Tibial nerve (tissue), 4 donors: ENCODE measurements at places on chromosomes 7 and 10.

DNA sequence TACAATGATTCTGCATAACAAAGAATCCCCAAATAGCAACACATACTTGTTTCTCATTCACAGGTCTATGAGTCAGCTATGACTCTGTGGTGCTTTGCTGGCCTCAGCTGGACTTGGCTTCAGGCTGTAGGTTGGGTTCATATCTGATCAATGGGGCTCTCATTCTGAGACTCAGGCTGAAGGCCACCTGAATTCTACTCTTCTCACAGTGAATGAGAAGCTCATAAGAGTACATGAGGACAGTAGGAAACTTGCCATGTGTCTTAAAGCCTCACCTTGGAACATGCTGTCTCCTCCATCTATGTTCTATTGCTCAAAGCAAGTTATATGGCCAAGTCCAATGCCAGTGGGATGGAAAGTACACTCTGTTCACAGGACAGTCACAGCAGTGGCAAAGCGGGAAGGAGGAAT is 292.9 kb downstream of the BMPER start:
- no peaks in the 10 kb centered on the region for H3K4me1 ChIP-seq
- H3K27me3 ChIP-seq: no peaks in the 10 kb centered on the region
- no peaks in the 10 kb centered on the region for H3K36me3 ChIP-seq
- no peak for DNase-seq

DNA sequence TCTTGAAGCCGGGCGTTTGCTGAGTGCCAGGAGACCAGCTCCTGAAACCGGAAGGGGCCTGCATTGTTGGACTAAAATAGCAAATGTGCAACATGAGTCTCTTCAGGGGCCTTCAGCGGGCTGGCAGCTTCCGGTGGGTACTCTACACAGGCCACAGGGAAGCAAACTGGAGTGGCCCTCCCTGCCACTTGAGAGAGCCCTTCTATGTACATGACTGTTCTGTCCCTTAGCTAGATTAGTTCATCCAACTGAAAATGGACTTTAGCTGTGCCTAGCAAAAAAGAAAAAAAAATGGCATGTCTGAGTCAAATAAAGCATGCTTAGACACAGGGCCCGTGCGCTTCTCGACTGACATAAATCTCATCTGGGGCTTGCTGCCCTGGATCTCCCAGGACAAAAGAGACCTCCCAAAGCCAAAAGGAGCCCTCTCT is 115.3 kb upstream of the TCF7L2 start:
- no peak overlapping the region for H3K27ac ChIP-seq
- no peak overlapping the region for H3K4me3 ChIP-seq
- no peaks in the 10 kb centered on the region for H3K4me1 ChIP-seq
- no peak for DNase-seq

GRCh38 chr10:131046194-131046593 is 265.3 kb downstream of the TCERG1L start:
- no peaks in the 10 kb centered on the region for H3K27me3 ChIP-seq
- DNase-seq: no peak
- H3K36me3 ChIP-seq: no peaks in the 10 kb centered on the region
- H3K4me1 ChIP-seq: no peaks in the 10 kb centered on the region
- H3K4me3 ChIP-seq: no peak overlapping the region

GRCh38 chr7:80018941-80019808 is 115.5 kb upstream of the GNAI1 start:
- no peak overlapping the region for H3K4me3 ChIP-seq
- H3K27me3 ChIP-seq: no peaks in the 10 kb centered on the region
- H3K36me3 ChIP-seq: no peaks in the 10 kb centered on the region
- DNase-seq: no peak
- no peaks in the 10 kb centered on the region for H3K4me1 ChIP-seq
- H3K27ac ChIP-seq: no peak overlapping the region

DNA sequence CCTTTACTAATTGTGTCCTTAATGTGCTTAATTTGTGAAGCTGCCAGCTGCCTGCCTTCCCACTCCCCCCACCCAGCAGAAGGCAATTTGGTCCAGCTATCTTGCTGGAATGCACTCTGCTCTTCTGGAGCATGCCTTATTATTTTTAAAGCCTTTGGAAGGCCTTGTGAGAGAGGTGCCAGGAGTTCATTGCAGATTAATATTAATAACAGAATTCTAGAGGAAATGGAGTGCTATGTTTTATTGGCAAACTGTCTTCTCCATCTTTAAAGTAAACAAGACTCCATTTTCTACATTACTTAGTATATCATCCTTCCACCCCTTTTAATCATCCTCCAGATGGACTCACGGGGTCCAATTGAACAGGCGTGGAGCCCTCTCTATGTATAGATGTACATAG is 50.8 kb upstream of the ZNF32 start:
- no peak overlapping the region for H3K4me3 ChIP-seq
- no peaks in the 10 kb centered on the region for H3K36me3 ChIP-seq

DNA sequence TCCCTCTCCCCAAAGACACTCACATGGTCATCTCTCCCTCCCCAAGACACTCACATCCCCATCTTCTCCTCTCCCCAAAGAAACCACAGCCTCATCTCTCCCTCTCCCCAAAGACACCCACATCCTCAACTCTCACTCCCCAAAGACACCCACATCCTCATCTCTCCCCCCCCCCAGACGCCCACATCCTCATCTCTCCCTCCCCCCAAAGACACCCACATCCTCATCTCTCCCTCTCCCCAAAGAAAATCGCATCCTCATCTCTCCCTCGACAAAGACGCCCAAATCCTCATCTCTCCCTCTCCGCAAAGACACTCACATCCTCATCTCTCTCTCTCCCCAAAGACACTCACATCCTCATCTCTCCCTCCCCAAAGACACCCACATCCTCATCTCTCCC is 31.5 kb downstream of the INSIG1 start:
- no peak for DNase-seq
- no peak overlapping the region for H3K27ac ChIP-seq
- H3K4me3 ChIP-seq: no peak overlapping the region
- H3K27me3 ChIP-seq: peaks cover 12% of the 10 kb centered on the region
- no peaks in the 10 kb centered on the region for H3K4me1 ChIP-seq

DNA sequence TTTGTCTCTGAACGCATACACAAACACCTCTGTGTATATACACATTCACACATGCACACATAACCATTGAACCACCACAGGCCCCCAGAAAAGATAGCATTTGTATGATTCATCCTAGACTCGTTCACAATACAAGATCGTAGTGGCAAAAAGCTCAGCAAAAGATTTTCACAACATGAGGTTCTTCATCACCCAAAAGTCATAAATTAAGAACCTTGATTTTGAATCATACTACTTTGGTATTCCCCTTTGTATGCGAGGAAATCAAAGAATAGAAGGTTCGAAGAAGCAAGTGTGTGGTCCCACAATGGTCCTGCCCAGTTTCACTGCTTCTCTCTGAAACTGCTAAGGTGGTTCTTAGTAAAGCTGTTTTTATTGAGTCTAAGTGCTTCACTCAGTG is 200.7 kb downstream of the CELF2 start:
- H3K4me3 ChIP-seq: no peak overlapping the region
- H3K27me3 ChIP-seq: no peaks in the 10 kb centered on the region
- H3K36me3 ChIP-seq: no peaks in the 10 kb centered on the region
- peaks cover 20% of the 10 kb centered on the region for H3K4me1 ChIP-seq

DNA sequence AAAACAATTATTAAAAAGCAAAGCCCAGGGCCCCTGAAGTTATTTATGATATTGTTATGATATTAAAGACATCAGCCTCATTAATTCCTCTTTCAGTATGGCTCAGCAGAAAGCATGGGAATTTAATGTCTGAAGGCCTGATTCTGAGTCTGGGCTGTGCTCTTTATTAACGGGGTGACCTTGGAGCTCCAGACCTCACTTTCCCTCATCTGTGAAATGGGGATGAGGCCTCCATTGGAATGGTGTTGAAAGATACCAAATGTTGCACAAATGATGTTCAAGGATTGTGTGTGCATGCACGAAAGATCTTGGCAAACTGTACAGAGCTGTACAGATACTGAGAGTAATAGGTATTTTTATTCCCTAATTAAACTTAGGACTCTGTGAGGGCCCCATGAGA is 92.3 kb upstream of the PCBD1 start:
- H3K4me1 ChIP-seq: no peaks in the 10 kb centered on the region
- H3K27ac ChIP-seq: no peak overlapping the region
- no peaks in the 10 kb centered on the region for H3K27me3 ChIP-seq
- DNase-seq: no peak
- no peaks in the 10 kb centered on the region for H3K36me3 ChIP-seq

DNA sequence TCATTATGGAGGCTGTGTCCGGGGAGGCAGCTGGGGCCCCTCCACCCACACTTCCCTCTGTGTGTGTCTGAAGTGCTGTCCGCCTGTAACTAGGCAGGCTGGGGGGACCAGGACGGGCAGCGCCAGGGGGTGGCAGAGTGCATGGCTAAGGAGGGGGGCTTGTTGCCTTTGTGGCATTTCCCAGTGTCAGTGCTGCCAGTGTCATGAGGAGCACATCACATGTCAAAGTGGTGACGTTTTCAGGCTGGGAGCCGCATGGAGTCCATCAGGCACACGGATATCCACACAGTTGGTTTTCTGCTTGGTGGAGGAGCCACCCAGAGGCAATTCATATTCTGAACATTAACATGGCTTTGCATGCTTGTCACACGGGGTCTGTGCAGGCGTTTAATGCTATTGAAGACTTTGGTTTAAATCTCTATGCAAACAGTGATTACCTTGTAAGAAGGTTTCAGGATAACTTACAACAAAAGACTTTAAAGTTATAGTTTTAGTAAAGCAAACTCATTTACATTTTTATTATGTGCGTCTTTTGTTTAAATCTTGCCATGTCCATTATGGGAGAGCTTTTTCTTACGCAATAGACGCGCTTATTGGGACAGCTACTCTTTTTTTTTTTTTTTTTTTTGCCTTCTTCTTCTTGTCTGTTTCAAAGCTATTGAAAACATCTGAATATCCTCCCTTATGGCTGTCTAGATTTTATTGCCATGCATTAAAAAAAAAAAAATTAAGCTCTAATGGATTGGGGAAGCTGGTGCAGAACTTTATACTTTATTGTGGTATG is 52.9 kb downstream of the C10orf67 start:
- H3K4me1 ChIP-seq: no peaks in the 10 kb centered on the region
- H3K4me3 ChIP-seq: no peak overlapping the region
- no peak for DNase-seq

GRCh38 chr10:54009672-54010071 is 791.4 kb downstream of the PCDH15 start:
- no peaks in the 10 kb centered on the region for H3K27me3 ChIP-seq
- no peaks in the 10 kb centered on the region for H3K4me1 ChIP-seq
- H3K4me3 ChIP-seq: no peak overlapping the region
- H3K36me3 ChIP-seq: no peaks in the 10 kb centered on the region
- H3K27ac ChIP-seq: no peak overlapping the region

DNA sequence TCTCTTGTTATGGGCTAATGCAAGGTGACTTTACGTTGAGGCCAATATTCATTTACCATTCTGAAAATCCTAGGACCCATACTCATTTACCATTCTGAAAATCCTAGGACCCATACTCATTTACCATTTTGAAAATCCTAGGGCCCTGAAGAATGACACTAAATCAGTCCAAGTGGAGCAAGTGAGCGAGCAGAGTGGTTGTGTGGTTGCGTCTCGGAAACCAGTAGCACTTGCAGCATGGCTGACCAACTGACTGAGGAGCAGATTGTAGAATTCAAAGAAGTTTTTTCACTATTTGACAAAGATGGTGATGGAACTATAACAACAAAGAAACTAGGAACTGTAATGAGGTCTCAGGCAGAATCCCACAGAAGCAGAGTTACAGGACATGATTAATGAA is 6.9 kb downstream of the SAR1A start:
- DNase-seq: no peak
- no peak overlapping the region for H3K27ac ChIP-seq
- H3K27me3 ChIP-seq: no peaks in the 10 kb centered on the region
- no peak overlapping the region for H3K4me3 ChIP-seq

DNA sequence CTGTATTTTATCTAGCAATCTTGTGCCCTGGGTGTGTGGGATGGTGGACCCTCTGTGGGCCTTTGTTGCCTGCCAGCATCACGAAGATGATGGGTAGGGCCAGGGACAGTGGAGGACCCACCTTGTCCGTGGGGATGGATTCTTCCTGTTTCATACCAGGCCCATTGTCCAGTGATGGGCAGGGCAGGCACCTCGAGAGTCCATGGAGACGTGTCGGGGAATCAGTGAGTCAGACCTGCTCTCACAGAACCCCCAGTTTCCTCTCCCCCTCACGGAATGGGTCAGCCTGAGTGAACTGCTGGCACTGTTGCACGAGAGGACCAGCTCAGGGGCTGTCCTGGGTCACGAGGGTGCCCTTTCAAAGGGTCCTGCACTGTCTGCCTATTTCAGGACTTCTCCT is 401.2 kb downstream of the RPS24 start:
- H3K4me1 ChIP-seq: peaks cover 9% of the 10 kb centered on the region
- no peak overlapping the region for H3K27ac ChIP-seq
- no peaks in the 10 kb centered on the region for H3K36me3 ChIP-seq
- H3K27me3 ChIP-seq: no peaks in the 10 kb centered on the region
- DNase-seq: no peak

- no peak for DNase-seq
- H3K27ac ChIP-seq: no peak overlapping the region
- H3K27me3 ChIP-seq: no peaks in the 10 kb centered on the region
- no peaks in the 10 kb centered on the region for H3K36me3 ChIP-seq
These were observed 24.6 kb downstream of the PAPOLB start for GRCh38 chr7:4837041-4837802.

DNA sequence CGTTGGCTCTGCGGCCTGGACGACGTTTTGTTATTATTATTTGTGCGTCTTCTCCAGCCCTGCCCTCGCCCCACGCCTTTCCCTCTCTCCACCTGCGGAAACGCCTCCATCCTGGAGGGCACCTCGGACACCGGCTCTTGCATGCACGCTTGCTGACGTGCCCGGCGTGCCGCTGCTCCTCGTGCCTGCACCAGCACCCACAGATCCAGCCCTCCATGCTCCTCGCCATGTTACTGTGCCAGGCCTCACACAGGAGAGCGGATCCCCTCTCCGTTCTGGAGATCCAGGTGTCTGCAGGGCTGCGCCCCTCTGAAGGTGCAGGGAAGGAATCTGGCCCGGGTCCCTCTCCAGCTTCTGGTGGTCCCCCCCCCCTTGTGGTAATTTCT is 373.9 kb upstream of the FOXK1 start:
- H3K4me1 ChIP-seq: no peaks in the 10 kb centered on the region
- DNase-seq: no peak
- H3K27me3 ChIP-seq: no peaks in the 10 kb centered on the region
- H3K27ac ChIP-seq: no peak overlapping the region
- H3K4me3 ChIP-seq: no peak overlapping the region
